ENCODE measurements at places on chromosomes 2 and 18. TPM values are rescaled to one million over a fixed set of nuclear protein-coding genes. Genes with fewer than 3 reads are reported as not detected.

Gene DNAJC27
- total RNA-seq = 1.9 TPM

Gene ALK
- not detected for total RNA-seq

Gene THADA
- 22.5 TPM for total RNA-seq

Gene CHRNA1
- not detected for total RNA-seq

Gene LYPD1
- 15.2 TPM for total RNA-seq

Gene ACOXL
- not detected for total RNA-seq

Gene ALPP
- 5.2 TPM for total RNA-seq

Gene NCOA1
- total RNA-seq = 7.6 TPM

Gene IL36G
- total RNA-seq = not detected

Gene TTR
- not detected for total RNA-seq

Gene LRATD1
- total RNA-seq = not detected

Gene MYCN
- not detected for total RNA-seq

Gene PMAIP1
- total RNA-seq = 11.7 TPM

Gene TEKT4
- total RNA-seq = not detected

Gene ABCG8
- not detected for total RNA-seq

Gene KIAA2012
- total RNA-seq = not detected

Gene HOXD11
- 5.8 TPM for total RNA-seq

Gene KANSL1L
- total RNA-seq = 0.62 TPM

Gene EVA1A
- 7.8 TPM for total RNA-seq

Gene SPEG
- total RNA-seq = 10.4 TPM

Gene TMEM247
- not detected for total RNA-seq

Gene PLCD4
- total RNA-seq = 0.29 TPM

Gene TIMM21
- 51.3 TPM for total RNA-seq

Gene PAPOLG
- 8.6 TPM for total RNA-seq

Gene UGT1A7
- 4.0 TPM for total RNA-seq

Gene TNFRSF11A
- total RNA-seq = 9.5 TPM

Gene UPP2
- not detected for total RNA-seq

Gene IL1RN
- total RNA-seq = 0.13 TPM

Gene MSH6
- 90.0 TPM for total RNA-seq

Gene NPHP1
- total RNA-seq = 7.3 TPM

Gene ARHGAP25
- total RNA-seq = 0.34 TPM

Gene LYG1
- total RNA-seq = 1.5 TPM
